Activated CD4-positive, alpha-beta T cell treated with anti-CD3 and anti-CD28 coated beads, Interleukin-2, amount 10 ng/mL, durations not matched to agents 24 days and 14 days (primary cell): ENCODE measurements at places on chromosomes 1 and 21. TPM values are rescaled to one million over a fixed set of nuclear protein-coding genes. Genes with fewer than 3 reads are reported as not detected.

GRCh38 chr1:92411511-92411910 lies 75.2 kb downstream of the GFI1 start:
- no peak for DNase-seq

DNA sequence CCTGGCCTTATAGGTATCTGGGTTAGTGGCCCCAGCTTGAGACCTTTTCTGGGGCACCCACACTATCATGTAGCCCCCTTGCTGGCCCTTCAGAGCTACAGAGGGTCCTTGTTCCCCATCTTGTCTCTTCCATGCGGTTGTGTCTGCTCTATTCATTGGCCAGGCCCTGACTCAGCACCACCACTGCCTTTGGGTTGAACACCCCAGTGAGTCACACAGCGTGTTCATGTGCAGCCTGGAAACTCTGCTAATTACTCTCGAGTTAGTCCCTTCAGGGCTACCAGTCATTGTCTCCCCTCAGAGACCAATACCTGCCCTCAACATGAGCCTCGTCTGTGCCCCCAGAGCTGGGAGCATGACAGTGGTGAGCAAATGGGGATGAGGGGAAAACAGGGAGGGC lies 28.2 kb upstream of the IKBKE start:
- no peak for DNase-seq

GRCh38 chr1:212182579-212182978 lies 102.6 kb upstream of the PPP2R5A start:
- DNase-seq = no peak

- no peak for DNase-seq
Measured at GRCh38 chr1:203491664-203492063, 2.3 kb upstream of the OPTC start.

DNA sequence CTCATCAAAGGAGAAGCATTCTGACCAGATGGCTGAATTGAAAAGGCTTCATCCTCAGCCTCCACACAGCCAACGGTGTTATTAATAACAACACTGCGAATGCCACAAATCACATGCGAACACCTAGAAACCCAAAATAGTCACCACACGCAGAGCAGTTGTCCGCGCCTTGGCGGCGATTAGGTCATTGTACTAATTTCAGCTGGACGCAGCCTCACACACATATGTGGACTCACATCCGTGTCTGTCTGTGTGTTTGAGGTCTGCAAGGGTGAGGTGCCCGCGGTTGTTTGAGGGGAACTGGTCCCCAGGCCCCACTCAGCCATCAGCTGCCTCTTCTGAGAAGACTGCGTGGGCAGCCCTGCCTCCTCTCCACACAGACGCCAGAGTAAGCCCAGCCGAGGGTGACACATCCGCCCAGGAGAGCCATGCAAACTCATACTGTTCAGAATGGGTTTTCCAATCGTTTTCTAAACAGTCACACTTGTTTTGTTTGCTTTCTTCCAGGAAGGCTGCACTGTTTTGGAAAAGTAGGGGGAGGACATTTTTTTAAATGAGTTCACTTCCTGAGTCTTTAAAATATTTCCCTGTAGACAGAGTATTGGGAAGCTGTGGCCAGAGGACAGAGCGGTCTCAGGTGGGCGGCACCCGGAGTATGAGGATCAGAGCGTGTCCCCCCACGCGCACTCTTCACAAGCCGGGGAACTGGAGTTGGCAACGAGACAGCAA lies 53.4 kb downstream of the TOMM20 start:
- peak; percentile 82 for DNase-seq

DNA sequence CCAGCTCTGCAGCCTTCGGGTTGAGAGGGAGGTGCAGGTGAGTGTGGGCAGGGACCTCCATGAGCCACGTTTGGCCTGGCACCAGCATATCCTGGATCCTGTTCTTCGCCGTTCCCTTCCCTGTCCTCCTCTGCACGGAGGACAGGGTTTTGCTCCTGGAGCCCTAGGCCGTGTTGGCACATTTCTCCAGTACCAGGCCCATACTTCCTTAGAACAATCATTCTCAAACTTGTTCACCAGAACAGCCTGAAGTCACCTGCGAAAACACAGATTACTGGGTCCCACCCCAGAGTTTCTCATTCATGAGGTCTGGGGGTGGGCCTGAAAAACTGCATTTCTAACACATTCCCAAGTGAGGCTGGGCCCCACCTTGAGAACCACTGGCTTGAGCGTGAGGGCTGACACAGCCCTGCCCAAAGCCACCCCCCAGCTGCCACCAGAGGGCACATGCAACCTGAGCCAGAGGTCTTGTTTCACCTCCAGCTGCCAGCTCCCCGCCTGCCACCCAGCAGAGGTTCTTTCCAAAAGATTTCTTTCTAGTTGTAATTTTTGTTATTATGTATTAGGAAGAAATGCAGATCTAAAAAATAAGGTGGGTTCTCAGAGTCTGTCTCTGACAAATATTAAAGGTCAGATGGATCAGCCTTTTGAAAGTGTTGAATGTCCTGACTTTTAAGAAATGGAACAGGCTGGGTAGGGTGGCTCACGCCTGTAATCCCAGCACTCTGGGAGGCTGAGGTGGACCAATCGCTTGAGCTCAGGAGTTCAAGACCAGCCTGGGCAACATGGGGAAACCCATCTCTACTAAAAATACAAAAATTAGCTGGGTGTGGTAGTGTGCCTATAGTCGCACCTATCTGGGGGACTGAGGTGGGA lies 39.6 kb upstream of the LDLRAP1 start:
- DNase-seq = peak; percentile 86

GRCh38 chr1:7526196-7526866 lies 244.8 kb upstream of the VAMP3 start:
- no peak for DNase-seq

- no peak for DNase-seq
Measured at GRCh38 chr1:54400329-54400728, 5.9 kb downstream of the SSBP3 start.

DNA sequence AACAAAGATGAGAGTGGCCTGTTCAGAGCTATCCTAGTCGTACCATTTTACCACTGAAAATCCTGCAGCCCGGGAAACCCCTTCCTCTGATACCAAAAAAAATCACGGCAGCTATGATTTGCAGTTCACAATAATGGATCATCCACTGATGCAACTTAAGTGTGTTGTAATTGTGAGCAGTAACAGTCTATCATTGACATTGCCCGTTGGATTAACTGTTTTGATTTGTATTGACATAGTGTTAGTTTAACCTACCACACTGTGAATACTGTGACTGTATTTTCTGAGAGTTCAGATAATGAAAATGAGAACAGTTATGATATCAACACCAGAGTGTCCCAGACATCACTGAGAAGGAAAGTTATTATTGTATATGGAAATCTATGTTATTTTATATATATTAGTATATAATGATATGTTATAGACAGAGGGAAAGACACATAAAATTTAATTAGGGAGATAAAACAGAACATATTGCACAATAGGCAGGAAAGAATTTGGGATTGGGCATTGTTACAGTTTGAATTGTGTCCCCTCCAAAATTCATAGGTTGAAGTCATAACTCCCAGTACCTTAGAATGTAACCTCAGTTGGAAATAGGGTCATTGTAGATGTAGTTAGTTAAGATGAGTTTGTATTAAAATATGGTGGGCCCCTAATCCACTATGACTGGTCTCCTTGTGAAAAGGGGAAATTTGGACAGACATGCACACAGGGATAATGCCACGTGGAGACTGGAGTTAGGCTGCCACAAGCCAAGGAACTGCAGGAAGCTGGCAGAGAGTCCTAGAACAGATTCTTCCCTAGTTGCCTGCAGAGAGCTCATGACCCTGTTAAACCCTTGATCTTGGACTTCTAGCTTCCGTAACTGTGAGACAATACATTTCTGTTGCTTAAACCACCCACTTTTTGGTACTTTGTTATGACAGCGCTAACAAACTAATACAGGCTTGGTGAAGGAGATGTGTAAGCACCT lies 54.4 kb downstream of the TLCD4 start:
- no peak for DNase-seq

DNA sequence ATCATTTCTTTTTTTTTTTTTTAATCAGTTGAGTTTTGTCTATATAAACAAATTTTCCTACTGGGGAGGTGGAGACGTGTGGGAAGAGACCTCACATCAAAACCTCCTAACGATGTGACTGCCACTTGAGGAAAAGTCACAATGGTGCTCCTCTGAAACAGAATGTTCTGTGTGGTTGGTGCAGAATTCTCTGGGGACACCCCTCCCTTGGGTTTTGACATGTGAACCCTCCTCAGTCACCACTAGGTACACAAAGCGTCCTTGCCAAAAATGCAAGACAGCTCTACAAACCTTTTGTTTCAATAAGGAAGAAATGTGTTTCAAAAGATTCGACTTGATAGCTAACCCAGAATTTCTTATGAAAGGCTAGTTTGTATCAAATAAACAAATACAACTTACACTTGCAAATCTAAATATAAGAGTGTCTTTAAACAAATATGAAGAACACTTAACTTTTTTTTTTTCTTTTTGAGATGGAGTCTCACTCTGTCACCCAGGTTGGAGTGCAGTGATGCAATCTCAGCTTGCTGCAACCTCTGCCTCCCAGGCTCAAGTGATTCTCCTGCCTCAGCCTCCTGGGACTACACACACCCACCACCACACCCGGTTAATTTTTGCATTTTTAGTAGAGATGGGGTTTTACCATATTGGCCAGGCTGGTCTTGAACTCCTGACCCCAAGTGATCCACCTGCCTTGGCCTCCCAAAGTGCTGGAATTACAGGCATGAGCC lies 9.3 kb downstream of the SLC25A24 start:
- no peak for DNase-seq

DNA sequence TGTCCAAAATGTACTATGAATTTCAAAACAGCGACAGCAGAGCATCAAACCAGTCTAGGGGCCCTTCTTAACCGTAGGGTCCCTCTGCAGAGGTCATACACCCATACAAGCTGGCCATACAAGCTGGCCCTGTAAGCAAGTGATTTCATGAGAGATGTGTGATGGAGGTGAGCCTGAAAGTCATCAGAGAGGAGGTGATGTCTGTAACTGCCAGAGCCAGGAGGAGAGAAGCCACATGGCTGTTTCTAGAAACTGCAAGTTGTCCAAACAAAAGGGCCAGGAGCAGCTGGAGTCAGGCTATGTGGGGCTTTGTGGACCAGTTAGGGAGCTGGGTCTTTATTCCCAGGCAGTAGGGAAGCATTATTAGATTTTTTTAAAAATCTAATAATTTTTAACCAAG lies 14.8 kb upstream of the SERINC2 start:
- DNase-seq = no peak

GRCh38 chr1:29964718-29965533 lies 728.6 kb downstream of the PTPRU start:
- DNase-seq = no peak

DNA sequence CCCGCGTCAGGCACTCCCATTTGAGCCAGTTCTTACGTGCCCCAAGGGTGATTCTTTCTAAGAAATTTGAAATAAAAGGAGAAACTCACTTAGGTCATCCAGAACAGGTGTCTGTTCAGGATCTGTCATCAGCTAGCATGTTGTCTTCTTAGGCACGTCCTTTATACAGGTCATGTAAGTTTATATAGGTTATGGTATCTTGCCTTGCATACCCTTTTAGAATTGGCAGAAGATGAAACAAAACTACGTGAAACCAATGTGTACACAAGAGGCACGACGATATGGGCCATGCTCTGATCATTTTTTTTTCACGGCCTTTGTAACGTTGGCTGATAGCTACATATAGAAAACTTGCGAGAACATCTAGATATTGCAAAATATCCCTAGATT lies 579 bp upstream of the GTF2B start:
- DNase-seq = no peak

DNA sequence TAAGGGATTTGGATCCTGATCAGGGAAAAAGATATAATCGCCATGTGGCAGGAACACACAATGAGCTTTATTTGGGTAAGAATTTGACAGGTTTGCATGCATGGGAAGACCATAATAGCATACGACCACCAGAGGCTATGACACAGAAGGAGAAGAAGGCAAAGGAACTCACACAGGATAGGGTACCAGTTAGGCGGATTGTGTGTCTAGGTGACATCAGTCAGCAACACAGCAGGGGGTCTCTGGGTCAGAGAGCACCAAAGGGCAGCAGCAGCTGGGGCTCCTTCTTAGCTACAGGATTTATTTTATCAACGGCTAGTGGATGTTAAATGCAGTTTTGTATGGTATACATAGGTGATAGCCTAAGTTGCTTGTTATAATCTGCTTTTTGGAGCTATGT lies 551.3 kb downstream of the KCNT2 start:
- no peak for DNase-seq

DNA sequence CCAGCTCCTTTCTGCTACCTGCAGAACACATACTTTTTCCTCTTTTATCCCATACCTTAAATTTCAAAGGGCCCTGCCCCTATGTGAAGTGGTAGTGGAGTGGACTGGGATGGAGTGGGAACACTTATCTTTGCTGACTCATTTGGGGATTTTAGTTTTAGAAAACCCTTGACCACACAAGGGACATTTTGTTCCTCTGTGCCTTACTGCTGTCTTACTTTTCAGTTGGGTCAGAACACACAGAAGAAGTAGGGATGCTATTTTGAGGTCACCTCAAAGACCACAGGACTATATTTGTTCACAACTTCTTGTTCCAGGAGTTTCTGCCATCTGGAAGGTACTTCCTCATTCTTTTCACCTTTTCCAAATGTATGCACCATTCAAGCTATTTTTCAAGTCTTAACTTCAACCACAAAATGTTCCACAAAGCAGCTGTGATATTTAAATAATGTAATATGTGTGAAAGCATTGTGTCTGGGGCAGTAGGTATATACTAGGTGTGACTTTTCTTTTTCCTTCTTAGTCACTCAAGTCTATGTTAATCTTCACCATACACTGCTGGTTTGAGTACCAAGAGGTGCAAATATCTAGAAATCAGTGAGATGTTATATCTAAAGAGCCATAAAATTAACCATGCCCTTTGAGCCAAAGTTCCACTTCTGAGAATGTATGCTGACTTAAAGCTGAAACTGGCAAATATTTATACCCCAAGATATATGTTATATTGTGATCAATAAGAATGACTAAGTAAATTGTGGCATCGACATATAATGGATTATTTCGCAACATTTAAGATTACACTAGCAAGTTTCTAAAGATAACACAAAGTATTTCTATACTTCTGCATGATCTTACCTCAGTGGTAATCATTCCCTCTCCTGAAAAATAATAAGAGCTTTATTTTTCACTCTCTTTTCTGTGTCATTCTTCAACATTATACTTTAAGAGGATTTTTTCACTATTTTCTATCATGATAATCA lies 308.5 kb downstream of the MRPL39 start:
- DNase-seq = no peak

GRCh38 chr1:224534731-224535130 lies 81.4 kb upstream of the CNIH3 start:
- DNase-seq = no peak

Gene LCE3D
- not detected in 2 replicates for total RNA-seq

Gene C4BPB
- 0.43 and 0.82 TPM in 2 replicates for total RNA-seq

Gene CD1C
- 0.45 and 0.65 TPM in 2 replicates for total RNA-seq

Gene NTNG1
- total RNA-seq = not detected in 2 replicates

Gene CFHR1
- total RNA-seq = not detected in 2 replicates

Gene KLHDC7A
- total RNA-seq = not detected in 2 replicates

Gene CLDN17
- total RNA-seq = not detected in 2 replicates
